ENCODE measurements at places on chromosomes 11 and 22.

DNA sequence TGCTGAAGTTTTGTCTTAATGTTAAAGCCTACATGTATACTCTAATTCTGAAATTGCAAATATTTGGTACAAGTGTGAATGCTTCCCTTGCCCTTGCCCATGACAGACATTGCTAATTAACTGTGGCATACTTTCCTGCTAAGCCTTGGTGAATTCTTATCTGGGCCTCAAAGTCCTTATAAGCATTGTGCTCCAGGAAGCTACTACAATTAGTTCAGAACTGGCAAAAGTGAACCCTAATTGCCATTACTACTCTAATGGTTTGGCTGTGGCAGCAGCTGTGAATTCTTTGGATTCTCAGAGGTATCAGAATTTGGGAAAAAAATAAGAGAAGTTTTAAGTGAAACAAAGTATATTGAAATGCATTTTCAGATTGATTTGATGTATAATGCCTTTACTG lies 24.3 kb downstream of the EMSY start:
- DNase-seq = no peak

DNA sequence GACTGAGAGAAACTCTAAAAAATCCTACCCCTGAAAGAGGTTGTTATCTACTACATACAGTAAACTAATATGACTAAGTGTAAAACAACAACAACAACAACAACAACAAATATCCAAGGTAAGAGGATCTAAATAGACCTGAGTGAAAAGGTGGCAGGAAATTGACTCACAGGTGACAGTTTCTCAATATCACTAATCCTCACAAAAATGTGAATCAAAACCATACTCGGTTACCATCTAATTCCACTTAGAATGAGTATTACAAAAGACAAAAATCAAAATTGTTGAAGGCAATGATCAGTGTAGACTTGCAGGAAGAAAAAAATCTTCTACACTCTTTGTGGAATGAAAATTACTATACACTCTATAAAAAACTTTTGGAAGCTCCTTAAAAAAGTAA lies 17.5 kb downstream of the RGL4 start:
- DNase-seq = no peak

DNA sequence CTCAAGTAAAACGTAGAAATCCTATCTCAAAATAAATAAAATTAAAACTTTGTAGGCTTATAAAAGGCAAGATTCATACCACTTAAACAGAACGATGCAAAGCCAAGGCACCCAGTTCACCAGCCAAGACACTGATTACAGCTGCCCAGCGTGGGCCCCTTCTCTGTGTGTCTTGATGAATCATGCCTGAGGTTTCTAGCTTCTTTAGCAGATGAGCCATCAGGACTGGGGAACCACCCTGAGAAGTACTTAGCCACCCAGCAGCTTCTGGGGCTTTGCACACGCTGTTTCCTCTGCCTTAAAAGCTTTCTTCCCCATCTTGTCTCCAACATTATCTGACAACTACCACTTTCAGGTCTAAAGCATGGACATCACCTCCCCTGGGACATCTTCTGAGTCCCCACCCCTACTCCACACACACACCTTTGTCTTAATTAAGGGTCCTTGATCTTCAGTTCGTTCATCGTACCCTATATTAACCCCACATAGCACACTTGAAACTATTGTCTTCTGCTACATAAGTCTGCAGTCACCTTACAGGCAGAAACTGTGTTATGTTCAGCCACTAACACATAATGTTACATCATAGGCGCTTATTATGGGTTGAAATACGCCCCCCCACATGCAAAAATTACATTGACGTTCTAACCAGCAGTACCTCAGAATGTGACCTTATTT lies 8.7 kb upstream of the LAYN start:
- DNase-seq = no peak

DNA sequence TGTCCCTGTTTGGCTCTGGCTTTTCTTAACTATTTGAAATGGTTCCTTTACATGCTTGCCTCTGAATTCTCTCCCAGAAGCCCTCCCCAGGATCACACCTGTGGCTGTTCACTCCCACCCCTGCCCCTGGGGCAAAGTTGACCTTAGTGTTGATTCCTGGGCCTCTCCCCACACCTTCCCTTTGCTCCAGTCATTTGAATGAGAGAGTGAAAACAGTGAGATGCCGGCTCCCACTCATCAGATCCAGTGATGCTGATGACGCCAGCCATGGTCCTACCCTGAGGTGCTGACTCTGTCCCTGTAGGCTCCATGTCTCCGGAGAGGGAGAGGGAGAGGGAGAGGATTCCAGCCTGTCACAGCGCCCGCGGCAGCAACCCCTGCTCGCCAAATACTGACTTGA lies 40.7 kb downstream of the LRP5 start:
- no peak for DNase-seq

DNA sequence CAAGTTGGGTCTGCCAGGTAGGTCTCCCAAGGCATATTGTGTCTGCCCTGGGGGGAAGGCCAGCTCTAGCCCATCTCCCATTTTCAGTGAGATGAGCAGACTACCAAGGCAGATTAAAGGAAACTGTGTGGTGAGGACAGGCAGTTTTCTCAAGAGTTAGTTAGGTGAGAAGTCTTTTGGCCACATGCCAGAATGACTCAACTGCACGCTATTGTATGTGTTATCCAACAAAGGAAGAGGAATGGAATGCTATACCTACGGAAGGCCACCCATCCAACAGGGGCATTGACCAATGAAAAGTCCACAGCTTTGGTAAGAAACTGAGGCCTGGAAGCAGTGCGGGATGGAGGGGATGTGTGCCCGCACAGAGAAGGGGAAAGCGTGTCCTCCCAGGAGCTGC lies 941.7 kb downstream of the NTM start:
- DNase-seq = no peak

GRCh38 chr11:35619855-35620640 lies 1.8 kb downstream of the FJX1 start:
- DNase-seq = no peak

DNA sequence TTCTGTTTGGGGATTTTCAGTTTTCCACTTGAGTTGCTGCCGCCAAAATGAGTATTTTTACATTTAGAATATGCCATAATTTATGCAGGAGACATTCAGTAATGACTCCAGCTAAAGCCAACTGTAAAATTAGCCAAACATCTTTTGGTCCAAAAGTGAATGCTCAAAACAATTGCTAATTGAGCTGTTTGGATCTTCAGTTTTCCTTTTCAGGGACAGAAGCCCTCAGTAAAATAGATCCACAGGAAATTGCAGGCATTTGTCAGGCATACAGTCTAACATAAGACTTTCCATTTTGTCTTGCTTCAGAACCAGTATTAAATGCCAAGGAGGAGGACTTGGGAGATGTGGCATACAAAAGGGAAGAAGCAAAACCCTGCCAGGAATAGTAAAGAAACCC lies 524.8 kb upstream of the API5 start:
- DNase-seq = no peak

- no peak for DNase-seq
These were observed 1051.2 kb downstream of the TBC1D22A start for GRCh38 chr22:47813661-47814060.

DNA sequence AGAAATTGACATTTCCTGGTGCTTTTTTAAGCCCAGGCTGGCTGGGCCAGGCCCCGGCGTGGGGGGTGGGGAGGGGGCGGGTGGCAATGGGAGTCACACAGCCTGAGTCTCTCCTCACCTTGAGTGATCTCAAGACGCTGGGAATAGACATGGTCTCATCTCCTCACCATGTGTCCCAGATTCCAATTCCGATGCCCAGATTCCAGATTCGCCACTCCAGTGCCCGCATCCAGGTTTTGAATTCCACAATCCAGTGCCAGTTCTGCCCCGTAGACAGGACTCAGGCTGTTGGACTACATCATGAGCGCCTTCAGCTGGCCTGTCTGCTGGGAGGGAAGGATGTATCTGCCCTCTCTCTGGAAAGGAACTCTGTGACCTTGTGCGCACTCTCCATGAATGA lies 19.1 kb downstream of the KCNC1 start:
- DNase-seq = no peak

- no peak for DNase-seq
These were observed 22.1 kb upstream of the IGLL5 start for GRCh38 chr22:22865311-22866072.

GRCh38 chr11:11251394-11251970 lies 101.6 kb downstream of the CSNK2A3 start:
- no peak for DNase-seq

DNA sequence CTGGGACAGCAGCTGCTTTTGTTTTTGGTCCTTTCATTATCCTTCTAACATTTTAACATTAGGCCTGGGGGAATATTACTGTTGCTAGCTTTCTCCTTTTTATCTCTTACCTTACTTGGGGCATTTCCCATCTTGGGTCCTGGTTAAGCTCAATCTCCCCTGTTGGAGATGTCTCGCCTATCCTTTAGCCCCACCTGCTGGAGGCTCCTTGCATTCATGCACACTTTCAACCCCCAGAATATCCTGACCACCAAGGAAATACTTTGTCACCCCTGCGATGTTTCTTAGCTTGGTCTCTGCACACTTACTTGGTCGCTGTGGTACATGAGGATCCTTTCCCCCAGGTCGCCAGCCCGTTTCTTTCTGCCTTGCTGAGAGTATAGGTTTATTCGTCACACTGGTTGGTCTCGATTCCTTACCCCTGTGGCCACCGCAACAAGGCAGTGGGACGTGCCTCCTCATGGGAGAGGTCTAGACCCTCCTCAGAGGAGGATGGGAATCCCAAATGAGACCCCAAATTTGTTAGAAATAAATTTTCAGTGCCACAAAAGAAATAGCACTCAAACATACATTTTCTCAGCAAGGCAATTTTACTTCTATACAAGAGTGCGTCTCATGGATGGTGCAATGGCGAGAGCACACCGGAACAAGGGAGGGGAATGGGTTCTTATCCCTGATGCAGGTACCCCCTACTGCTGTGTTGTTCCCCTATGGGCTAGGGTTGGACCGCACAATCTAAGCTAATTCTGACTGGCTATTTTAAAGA lies 5.4 kb upstream of the TXN2 start:
- peak; percentile 19 for DNase-seq

- DNase-seq = no peak
These were observed 16.5 kb downstream of the GNAZ start for GRCh38 chr22:23086787-23087186.

- no peak for DNase-seq
These were observed 33.4 kb upstream of the HMOX1 start for GRCh38 chr22:35347462-35347861.

- no peak for DNase-seq
These were observed 1.4 kb downstream of the SIGIRR start for GRCh38 chr11:413120-414081.

GRCh38 chr11:8011371-8011770 lies 24.2 kb downstream of the EIF3F start:
- no peak for DNase-seq

DNA sequence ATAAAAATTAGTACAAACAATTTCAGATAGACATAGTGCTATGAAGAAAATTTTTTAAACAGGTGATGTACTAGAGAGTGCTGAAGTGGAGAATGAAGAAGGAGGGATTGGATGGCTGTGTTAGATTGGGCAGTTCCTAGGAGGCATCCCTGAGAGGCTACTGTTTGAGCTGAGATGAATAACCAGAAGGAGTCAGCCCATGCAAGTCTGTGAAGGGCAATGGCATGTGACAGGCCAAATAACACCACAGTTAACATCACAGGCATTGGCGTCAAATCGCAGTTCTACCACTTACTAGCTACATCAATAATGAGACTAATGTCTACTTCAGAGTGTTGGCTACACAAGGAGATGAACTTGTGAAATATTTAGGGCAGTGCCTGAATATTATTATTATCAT lies 35.4 kb downstream of the HORMAD2 start:
- no peak for DNase-seq

GRCh38 chr11:111911563-111912401 lies at the start of gene CRYAB:
TSS of gene CRYAB (minus strand) at chr11:111911770. CDS start at chr11:111911724, 46 bp downstream.
- DNase-seq = no peak

- no peak for DNase-seq
These were observed 39.4 kb upstream of the NUP50 start for GRCh38 chr22:45124176-45124847.

GRCh38 chr11:124861670-124862069 lies 3.6 kb upstream of the ROBO3 start:
- DNase-seq = no peak

DNA sequence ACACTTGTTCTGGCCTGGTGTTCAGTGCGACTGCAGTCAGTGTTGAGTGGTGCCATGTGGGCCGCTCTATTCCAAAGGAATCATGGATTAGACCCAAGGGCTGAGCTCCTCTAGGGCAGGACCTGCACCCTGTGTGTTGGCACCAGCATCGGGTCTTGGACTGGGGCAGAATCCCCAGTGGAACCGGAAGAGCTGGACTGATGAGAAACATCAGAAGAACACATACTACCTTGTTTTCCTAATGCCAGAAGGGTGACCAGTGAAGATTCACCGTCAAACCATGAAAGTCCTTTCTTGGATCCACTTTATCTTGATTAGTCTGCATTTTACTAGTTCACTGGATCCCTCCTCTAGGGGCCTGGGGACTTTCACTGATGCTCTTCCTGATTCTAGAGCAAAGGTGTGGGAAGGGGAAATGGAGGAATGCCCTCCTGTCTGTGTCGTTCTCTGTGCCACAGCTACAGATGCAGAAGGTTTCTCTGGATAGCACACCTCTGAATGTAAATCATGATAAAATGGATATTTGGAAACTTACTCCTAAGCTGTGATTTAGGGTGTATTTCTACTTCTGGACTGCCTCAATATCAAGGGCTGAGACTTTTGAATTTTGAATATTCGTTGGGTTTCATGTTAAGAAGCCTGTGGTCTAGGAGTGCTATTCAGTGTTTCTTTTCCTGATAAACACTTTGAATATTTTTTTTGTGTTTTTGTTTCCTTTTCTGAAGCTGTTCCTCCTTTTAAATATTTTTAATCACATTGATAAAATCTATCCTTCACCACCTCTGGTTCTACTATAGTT lies 11.0 kb upstream of the GLB1L3 start:
- no peak for DNase-seq

GRCh38 chr11:120714438-120714837 lies 202.9 kb downstream of the GRIK4 start:
- no peak for DNase-seq

GRCh38 chr22:39994566-39995392 lies at the start of gene FAM83F:
TSS of gene FAM83F (plus strand) at chr22:39994954. CDS start at chr22:39995043, 89 bp downstream.
- peak; percentile 9 for DNase-seq

- no peak for DNase-seq
These were observed 125.0 kb downstream of the NTM start for GRCh38 chr11:131495423-131495822.

DNA sequence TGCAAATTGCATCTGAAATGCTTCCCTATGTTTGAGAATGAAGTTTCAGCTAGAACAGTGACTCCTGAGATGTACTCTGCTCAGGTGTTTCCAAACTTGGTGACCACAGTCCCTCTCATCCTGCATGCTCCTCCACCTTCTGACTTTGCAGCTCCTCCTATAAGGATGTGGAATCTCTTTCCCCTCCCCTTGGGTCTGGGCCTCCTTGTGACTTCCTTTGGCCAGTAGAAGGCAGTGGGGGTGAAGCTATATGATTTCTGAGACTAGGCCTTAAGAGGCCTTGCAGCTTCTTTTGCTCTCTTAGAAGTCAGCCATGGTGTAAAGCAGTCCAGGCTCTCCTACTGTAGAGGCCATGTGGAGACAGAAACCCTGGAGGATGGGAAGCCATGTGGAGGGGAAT lies 50.7 kb downstream of the CSF2RB start:
- no peak for DNase-seq

GRCh38 chr11:109197656-109198055 lies 224.3 kb upstream of the C11orf87 start:
- DNase-seq = no peak

- no peak for DNase-seq
These were observed 735.2 kb upstream of the ANO3 start for GRCh38 chr11:25596701-25597100.

All from T-helper 22 cell (primary cell).